ENCODE measurements at places on chromosomes 2 and 18.

DNA sequence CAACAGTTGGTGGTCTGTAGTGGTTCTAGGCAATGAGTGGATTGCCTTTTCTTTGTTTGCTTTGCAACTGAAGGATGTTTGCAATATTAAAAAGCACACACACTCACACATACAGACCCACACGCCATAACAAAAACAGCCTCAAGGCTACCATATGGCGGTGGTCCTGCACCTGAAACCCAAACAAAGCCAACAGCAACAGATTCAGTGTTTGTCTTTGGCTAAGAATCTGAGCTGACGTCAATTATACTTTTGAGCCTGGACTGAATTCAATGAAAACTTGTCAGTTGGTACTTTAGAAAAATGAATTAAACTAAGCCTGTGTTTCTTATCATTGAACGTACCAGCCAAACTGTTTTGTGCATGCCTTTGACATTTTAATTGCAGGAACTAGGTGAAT lies 65.0 kb upstream of the NYAP2 start:
- no peak for DNase-seq

GRCh38 chr2:53422979-53423378 lies 344.6 kb upstream of the CHAC2 start:
- peak; percentile 14 for DNase-seq

- DNase-seq, result no peak
These were observed 130.3 kb upstream of the GLI2 start for GRCh38 chr2:120605231-120605935.

DNA sequence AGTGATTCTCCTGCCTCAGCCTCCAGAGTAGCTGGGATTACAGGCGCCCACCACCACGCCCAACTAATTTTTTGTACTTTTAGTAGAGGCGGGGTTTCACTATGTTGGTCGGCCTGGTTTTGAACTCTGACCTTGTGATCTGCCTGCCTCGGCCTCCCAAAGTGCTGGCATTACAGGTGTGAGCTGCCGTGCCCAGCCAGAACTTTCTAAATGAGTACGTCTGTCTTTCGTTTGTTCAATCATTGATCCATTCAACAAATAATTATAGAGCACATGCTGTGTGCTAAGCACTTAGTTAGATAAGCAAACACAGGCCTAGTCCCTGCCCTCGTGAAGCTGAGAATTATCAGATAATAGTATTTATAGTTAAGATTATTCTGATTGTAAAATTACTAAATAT lies 56.5 kb downstream of the TTC39C start:
- DNase-seq, result no peak

DNA sequence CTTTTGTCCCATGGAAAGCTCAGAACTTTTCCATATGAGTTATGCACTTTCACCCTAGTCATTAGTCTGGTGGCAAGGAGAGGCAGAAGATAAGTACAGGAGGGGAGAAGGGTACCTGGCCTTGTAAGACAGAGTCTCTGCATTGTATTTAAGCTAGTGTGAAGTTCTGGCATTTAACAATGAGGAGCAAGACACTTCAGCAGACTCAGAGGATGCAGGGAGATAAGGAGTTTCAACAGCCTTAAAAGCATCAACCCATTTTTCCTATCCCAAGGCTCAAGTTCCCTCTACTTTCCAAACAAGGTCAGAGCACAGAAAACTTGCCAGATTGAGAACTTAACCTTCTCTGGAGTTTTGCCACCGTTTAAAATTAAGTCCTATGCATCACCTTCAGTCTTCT lies 348.2 kb upstream of the VRK2 start:
- no peak for DNase-seq

DNA sequence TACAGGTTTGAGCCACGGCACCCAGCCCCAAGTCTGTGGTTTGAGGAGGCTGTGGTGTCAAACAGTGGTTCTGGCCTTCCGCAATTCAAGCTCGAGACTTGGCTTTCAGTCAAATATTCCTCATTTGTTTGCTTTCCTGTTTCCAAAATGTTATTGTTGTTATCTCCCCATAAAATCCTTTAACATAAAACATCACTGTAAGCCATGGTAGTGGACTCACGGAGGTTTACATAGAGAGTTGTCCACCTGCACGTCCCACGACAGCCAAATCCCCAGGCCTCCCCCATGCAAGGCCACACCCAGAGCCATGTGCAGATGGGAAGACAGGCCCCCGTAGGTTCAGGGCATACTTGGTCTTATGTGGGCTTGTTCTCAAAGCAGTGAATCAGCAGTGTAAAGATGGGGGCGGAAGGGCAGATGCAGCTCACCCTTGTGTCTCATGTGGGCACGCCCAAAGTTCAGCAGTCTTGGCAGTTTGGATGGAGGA lies 18.9 kb upstream of the ST3GAL5 start:
- DNase-seq, result peak; percentile 62

DNA sequence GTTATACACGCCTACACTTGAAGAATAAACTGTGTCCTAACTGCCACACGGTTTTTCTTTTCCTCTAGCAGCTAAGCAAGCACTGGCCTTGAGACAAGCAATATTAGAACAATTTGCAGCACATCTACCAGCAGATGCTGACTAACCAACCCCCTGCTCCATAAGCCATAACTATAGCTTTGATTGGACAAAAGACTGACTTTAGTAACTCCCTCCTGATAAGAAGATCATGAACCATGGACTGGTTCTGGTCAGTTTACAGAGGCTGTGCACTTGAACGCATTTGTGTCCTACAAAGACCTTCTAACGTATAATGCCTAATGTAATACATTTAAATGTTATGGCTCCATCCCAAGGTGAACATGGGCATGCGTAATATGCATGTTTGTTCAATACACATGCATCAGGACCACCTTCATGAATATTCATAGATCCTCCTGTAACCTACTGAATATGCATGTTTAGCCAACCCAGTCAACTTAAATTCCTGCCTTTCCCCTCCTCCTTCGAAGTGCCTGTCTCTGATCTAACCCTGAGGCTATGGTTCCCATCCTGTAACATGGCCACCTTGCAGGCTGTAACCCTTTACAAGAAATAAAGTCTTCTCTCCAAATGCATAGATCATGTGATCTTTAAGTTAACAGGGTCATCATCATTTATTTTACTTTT lies 26.5 kb downstream of the SLC4A5 start:
- no peak for DNase-seq

GRCh38 chr2:241064008-241064801 lies 37.9 kb downstream of the MTERF4 start:
- peak; percentile 44 for DNase-seq

DNA sequence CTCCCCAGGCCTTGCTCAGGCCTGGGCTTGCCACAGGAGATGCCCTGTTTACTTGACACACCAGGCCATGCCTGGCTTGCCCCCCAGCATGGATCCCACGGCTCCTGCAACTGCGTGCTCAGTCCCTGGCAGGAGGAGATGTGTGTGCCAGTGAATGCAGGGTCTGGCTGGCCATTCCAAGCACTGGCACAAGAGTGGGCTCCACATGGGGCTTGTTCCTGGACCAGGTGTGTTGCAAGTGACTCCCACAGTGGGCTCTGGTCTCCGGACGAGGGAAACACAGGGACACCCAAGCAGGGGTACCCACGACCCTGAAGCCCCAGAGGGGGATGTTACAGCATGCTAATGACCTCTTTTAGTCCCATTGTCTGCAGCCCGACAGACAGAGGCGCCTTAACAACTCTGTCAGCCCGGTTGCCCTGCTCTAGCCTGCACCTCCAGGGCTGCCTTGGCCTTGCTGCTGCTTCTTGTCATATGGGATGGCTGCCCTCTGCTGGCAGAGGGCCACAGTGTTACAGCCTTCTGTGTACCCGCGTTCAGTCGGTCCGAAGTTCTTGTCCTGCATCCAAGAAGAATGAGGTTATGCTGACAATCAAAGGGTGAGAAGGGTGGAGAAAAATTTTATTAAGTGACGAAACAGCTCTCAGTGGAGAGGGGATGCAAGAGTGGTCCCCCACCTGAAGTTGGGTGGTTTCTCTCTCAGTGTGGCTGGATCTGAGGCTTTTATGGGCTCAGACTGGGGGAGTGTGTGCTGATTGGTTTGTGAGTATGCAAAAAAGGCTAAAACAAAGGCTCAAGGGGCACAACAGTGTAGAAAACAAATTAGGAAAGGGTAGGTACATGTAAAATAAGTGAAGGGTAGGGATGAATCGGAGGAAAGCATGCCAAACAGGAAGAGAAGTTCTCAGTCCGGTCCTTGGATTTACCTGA lies 180.4 kb downstream of the MBD5 start:
- DNase-seq, result peak; percentile 9

DNA sequence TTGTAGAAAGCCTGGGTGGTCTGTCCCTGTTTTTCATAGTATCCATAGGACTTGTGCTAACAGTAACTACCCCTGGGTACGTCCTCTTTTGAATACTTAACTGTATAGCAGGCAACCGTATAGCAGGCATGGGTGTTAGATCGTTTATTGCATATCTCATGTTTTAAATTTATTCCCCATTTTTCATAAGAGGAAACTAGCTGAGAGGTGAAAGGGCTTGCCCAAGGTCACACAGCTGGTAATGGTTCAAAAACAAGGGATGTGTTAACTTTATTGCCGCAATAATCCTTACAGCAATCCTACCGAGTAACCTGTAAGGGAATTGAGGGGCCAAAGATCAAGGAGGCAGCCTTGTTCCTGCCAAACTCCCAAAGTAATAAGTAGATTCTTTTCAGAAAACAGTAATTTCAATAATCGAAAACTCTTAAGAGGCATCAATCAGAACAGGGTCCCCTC lies 990 bp upstream of the MGAT4A start:
- no peak for DNase-seq

GRCh38 chr18:13261661-13262357 lies 43.2 kb downstream of the LDLRAD4 start:
- DNase-seq, result no peak

DNA sequence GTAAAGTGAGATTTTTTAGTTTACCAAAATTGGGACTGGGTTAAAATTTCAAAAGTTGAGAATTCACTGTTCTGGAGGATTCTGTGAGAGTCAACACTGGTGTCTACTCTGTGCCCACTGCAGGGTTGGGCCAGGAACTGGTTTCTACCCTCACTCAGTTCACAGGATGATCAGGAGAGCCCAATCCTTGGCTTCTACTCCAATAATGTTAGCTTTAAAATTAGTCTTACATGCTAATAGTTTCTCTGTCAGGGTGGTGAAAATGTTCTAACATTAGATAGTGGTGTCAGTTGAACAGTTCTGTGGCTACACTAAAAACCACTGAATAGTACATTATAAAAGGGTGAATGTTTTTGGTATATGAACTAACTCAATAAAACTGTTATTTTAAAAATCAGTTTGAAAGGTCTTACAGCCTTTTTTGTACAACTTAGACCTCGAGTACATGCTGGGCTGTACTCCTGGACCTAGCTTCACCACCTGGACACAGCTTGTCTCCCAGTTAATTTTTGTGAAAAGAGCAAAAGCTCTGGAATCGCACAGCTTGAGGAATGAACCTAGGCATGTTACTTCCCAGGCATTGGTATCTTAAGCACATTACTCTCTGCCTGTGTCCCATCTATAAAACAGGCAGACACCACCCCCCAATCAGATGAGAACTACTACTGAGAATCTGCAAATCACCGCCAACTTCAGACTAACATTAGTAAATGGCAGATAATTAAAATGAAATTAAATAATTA lies 44.4 kb downstream of the ACVR1 start:
- DNase-seq, result no peak

- DNase-seq, result peak; percentile 55
These were observed 114.5 kb downstream of the RNF144A start for GRCh38 chr2:7031547-7032245.

GRCh38 chr2:15789381-15790062 lies 150.8 kb upstream of the MYCN start:
- no peak for DNase-seq

GRCh38 chr2:79695248-79695647 lies 182.4 kb downstream of the CTNNA2 start:
- DNase-seq, result no peak

- DNase-seq, result no peak
These were observed 736.2 kb upstream of the GCFC2 start for GRCh38 chr2:76446872-76447271.

DNA sequence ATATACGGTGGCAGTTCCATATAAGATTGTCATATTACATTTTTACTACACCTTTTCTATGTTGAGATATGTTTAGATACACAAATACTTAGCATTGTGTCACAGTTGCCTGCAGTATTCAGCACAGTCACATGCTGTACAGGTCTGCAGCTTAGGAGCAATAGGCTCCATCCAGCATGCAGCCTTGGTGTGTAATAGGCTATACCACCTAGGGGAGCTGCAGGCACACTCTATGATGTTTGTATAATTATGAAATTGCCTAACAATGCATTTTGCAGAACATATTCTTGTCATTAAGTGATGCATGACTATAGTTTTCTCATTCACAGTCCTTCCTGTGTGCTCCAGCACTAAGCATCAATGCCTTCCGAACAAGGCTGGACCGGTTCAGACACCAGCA lies 133.4 kb downstream of the NDUFA10 start:
- no peak for DNase-seq

DNA sequence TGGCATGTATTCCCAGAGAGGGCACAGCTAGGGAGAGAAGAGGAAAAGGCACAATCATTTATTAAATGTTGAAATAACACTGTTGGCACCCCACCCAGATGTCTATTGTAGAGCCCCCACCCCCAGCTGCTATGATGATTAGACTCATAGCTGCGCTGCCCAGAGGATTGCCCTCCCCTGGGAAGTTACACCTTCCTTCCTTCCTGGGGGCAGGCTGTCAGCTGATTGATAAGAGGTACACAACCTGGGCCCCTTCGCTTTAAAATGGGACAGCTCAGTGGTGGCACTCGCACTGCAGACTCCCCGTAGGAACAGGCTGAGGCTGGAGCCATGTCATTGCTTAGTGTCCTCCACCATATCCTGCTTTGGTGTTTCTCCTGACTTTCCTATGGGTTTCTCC lies 18.1 kb downstream of the TEX51 start:
- DNase-seq, result no peak

DNA sequence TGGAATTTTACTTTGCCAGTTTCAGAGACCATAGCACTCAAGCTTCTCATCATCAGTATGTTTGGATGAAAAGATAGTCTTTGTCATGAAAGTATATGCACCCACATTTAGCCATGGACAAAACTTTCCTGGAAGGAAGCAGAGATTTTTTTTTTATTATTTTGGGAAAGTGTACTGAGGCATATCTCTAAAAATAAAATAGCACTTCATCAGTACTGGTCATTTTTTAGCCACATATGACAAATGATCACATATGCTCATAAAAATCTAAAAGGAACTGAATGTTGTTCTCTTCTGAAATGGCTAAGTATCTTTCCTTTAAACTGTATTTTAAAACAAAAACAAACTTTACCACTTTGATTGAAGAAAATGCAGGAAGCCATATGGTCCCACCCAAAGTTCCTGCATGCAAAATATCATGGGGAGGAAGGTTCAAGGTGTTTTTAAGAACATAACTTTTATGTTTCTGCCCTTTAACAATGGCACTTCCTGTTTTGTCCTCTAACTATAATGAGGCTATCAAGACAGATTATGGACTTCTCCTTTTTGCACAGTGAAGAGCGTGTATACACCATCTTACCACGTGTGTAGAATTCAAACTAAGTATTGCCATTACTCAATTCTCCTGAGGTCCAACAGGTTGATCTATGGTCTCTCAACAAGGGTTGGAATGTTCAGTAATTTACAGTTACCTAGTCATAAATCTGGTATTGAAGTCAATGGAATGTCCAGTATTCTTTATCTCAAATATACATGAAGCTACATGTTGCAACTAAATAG lies 77.1 kb upstream of the SLC39A10 start:
- DNase-seq, result no peak

DNA sequence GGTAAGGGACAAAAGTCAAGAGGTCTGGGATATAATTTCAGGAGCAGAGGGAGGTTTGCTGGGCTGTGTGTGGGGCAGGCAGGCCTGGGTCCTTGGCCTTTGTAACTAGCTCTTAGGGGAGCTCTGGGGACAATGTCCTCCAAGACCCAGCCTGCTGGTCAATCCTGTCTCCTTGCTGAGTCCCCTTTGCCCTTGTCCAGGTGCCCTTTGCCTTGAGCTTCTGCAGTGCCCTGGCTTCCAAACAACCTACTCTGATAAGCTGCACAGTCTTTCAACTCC lies 30.0 kb upstream of the REEP1 start:
- no peak for DNase-seq
